ENCODE measurements at places on chromosomes 2 and 18.

- DNase-seq, result no peak
Observed at GRCh38 chr2:130972410-130972809, 120.8 kb downstream of the FAM168B start.

DNA sequence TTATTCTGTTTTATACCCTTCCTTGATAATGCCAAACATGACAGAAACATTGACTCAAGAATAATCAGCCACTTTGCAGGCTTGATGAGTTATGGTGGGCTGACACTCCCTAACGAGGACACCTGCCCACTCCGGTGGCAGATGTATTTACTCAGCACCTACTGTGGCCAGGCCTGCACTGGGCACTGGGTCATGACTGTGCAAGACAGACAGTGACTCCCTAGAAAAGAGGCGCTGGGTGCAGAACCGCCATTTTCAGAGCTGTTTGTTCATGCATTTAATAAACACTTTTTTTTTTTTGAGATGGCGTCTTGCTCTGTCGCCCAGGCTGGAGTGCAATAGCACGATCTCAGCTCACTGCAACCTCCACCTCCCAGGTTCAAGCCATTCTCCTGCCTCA is 32.5 kb downstream of the SNED1 start:
- DNase-seq, result no peak

- DNase-seq, result no peak
Observed at GRCh38 chr2:183079139-183079775, 710 bp downstream of the DUSP19 start.

GRCh38 chr18:46080156-46080555 is 8.1 kb upstream of the PSTPIP2 start:
- no peak for DNase-seq

- no peak for DNase-seq
Observed at GRCh38 chr2:145927131-145927950, 1407.4 kb upstream of the ZEB2 start.

DNA sequence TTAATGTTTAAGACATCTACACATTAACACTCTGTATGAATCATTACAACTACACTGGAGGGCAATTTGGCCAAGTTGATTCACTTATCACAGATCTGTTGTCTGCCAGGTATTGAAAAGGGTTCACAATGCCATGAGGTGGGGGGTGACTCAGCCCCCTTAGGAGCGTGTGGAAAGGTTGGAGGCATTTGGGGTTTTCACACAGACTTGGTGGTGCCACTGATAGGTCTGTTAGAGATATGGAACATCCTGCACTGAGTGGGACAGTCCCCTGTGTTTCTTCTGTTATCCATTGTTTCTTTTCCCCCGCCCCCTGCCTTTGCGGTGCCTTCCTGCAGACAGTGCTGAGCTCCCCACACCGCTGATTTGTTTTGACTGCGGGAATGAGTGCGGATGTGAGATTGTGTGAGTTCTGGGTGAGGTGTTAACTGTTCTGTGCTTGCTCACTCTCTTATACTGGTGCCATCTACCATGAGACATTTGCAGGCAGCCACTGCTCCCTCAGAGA is 9.3 kb upstream of the TSN start:
- DNase-seq, result no peak

DNA sequence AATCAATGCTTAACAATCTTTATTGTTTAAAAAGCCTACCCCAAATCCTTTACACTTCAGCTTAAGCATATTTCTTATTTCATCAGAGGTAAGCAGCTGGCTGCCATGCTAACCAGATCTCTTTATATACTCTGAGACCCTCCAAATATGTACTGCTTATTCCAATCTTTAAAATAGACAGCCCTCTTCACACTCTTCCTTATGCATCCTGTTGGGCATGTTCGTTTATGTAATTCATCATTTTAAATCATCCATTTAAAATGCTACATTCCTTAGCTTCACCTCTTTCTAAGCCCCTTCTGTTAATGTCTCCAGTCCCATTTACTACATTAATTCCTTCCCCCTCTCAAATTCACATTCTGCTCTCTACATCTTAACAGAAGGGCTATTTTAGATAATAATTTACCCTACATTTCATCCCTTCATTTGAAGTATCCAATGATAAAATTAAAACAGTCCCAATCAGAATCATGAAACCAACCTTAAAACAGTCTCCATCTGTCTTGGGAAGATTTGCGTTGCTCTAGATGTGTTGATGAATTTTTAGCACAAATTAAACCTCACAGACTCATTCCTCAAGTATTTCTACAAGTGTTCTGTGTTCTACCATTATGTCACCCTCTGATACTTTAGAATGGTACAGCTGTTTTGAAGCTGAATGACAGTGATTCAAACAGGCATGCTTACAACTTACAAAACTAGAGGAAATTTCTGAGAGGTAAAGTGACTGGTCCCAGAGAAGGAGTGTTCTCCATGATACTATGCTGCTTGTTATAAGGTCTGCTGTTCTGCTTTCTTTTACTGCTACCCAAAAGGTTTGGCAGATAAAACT is 59.1 kb downstream of the ZNF385B start:
- no peak for DNase-seq

DNA sequence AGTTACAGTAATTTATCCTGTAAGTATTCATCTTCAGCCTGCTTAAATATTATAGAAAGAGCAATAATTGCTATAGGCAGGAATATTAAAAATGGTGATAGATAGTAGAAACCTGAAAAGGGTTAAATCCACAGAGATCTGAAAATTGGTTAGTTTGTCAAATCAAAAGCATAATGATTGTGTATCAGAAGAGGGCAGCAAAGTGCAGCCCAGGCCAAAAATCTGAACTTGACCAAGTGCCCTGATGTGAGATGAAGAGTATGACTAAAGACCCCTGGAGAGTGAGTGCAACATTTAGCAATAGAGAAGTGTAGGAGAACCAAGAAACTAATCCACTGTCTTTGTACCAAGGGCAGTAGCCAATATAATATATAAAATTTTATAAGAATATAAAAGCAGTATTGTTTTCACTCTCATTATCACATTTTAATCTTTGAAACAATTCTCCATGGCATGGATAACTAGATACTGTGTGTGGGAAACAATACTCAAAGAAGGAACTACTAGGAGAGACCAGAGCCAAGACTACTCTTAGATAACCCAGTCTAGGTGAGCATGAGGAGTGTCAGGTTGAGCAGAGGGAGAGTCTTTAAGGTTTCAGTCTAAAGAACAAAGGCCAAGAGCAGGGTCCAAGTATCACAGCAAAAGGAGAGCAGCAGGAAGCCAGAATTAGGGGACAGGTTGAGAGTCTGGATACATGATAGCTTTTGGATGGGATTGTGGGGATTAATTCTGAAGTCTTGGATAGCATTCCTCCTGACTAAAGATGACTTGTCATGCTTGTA is 148.7 kb downstream of the CALCRL start:
- DNase-seq, result no peak
